Endothelial cell of umbilical vein (primary cell): ENCODE measurements at places on chromosomes 11 and 22. TPM values are rescaled to one million over a fixed set of nuclear protein-coding genes. Genes with fewer than 3 reads are reported as not detected.

DNA sequence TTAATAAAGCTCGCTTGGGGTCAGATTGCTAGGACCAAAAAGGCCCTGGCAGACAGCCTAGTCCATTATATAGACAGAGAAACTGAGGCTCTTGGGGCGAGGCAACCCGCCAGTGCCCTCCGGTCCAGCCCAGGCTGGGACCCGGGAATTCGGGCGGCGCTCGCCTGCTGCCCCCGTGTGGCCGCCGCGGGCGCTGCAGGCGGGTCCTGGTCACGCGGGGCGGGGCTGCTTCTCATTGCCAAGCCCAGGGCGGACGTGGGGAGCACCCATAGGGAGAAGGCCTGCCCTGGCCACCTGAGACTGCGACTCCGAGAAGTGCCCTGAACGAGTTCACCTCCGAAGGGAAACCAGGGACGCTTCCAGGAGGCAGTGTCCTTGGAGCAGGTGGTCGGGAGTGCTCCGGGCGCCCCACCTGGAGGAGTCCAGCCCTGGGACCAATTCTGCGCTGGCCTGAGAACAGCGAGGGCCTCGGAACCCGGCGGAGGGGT is 36.0 kb upstream of the CSNK1E start:
- DNase-seq: peak; percentile 48
- no peaks in the 10 kb centered on the region for H3K4me1 ChIP-seq
- H3K36me3 ChIP-seq: no peaks in the 10 kb centered on the region
- H3K27ac ChIP-seq: no peak overlapping the region
- H3K27me3 ChIP-seq: no peaks in the 10 kb centered on the region
- no peak overlapping the region for H3K4me3 ChIP-seq

SEPTIN3 gene
- total RNA-seq: 0.18 TPM in 1 of 2 replicates, not detected in the other

- H3K4me3 ChIP-seq: no peak overlapping the region
- no peak overlapping the region for H3K27ac ChIP-seq
- no peak for DNase-seq
- no peaks in the 10 kb centered on the region for H3K4me1 ChIP-seq
- H3K27me3 ChIP-seq: no peaks in the 10 kb centered on the region
- H3K36me3 ChIP-seq: no peaks in the 10 kb centered on the region
Observed at GRCh38 chr22:33897448-33897835, 22.8 kb downstream of the LARGE1 start.

CCDC87 gene
- 0.22 and 0.28 TPM in 2 replicates for total RNA-seq

DNA sequence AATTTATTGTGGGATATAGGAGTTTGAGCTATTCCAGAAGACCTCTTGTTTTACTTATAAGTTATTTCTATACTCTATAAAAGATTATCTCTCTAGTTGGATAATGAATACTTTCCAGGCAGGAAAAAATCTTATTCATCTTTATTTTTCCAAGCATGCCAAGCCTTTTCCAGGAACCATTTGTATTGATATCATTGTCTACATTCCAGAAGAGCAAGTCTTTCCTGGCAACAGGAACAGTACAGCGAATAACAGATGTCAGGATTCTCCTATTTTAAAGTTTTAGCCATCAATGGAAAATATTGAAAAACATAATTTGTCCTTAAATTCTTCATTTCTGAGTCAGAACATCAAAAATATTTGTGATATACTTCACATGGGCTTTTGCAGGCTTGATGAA is 5.2 kb upstream of the NXPE1 start:
- H3K4me1 ChIP-seq: peaks cover 20% of the 10 kb centered on the region
- no peaks in the 10 kb centered on the region for H3K36me3 ChIP-seq
- no peaks in the 10 kb centered on the region for H3K27me3 ChIP-seq
- H3K27ac ChIP-seq: no peak overlapping the region
- DNase-seq: peak; percentile 13

POGLUT3 gene
- total RNA-seq: 43.9 and 46.4 TPM in 2 replicates

- DNase-seq: no peak
- peaks cover 3% of the 10 kb centered on the region for H3K27me3 ChIP-seq
- H3K36me3 ChIP-seq: no peaks in the 10 kb centered on the region
Observed at GRCh38 chr11:35246745-35247144, 107.8 kb downstream of the CD44 start.

- DNase-seq: peak; percentile 87
- no peaks in the 10 kb centered on the region for H3K27me3 ChIP-seq
- H3K4me1 ChIP-seq: peaks cover 15% of the 10 kb centered on the region
- H3K4me3 ChIP-seq: peak within 1 kb of the TSS; percentile 80
Observed at GRCh38 chr22:40818747-40819598, at the start of gene SLC25A17. SLC25A17 (minus strand) TSS chr22:40819346; CDS start chr22:40819248, 98 bp downstream.

- H3K4me3 ChIP-seq: no peak overlapping the region
- DNase-seq: no peak
- H3K27ac ChIP-seq: no peak overlapping the region
Observed at GRCh38 chr11:114058026-114058706, 1.3 kb upstream of the ZBTB16 start.
